ENCODE measurements at places on chromosomes 4 and X.

- no peak for DNase-seq
Observed at GRCh38 chr4:184396570-184397515, 77.5 kb downstream of the IRF2 start.

- DNase-seq, result no peak
Observed at GRCh38 chr4:104625706-104626105, 131.0 kb upstream of the CXXC4 start.

GRCh38 chrX:15188039-15188438 is 81.8 kb downstream of the ASB9 start:
- DNase-seq, result no peak

- DNase-seq, result no peak
Observed at GRCh38 chr4:35900286-35901243, 343.7 kb downstream of the ARAP2 start.

DNA sequence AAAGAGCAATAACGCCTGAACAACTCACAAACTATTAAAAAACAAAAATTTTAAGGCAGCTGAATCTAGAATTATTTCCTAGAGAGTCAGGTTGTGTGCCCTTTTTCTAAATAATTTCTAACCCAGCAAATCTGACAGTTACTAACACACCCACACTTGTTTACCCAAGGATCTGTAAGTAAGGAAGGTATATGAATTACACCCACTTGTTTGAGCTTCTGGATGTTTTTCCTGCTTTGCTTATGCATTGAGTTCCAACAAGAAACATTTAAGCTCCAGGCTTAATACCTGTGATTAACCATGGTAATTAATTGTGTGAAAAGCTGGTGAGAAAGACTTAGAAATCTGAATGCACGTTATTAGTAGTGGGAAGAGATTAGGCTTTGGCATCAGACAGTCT is 1.5 kb downstream of the NIPAL1 start:
- no peak for DNase-seq

GRCh38 chr4:72564184-72564583 is 4.8 kb downstream of the ADAMTS3 start:
- no peak for DNase-seq

DNA sequence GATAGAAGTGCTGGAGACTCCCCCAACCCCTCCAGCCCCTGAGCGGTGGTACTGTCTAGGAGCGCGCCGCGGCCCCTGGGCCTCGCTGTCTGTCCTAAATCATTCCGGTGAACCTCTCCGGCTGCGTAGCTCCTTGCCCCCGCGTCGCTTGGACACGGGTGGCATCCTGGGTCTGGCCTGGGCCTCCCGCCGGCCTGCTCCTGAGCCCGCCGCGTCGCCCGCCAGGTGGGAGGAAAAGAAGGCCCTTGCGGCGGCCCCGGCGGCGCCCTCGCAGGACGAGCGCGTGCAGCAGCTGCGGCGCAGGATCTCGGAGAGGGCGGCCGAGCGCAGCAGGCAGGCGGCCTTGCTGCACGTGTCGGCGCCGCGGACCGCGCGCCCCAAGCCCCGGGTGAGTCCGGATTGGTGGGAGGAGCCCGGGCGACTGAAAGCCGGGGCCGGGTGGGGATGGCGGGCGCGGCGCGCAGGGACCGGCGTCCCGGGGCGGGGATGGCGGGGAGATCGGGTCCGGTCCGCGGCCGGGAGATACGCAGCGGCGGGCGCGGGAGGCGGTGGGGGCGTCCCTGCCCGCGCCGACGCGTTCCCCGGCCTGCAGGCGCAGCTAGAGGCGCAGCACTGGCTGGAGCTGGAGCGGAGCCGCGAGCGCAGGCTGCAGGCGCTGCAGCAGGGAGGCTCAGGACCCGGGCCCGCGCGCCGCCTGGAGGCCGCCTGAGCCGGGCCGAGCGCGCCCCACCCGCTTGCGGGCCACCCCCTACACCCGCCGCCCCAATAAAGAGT is 6.5 kb upstream of the RNF4 start:
- DNase-seq, result no peak

DNA sequence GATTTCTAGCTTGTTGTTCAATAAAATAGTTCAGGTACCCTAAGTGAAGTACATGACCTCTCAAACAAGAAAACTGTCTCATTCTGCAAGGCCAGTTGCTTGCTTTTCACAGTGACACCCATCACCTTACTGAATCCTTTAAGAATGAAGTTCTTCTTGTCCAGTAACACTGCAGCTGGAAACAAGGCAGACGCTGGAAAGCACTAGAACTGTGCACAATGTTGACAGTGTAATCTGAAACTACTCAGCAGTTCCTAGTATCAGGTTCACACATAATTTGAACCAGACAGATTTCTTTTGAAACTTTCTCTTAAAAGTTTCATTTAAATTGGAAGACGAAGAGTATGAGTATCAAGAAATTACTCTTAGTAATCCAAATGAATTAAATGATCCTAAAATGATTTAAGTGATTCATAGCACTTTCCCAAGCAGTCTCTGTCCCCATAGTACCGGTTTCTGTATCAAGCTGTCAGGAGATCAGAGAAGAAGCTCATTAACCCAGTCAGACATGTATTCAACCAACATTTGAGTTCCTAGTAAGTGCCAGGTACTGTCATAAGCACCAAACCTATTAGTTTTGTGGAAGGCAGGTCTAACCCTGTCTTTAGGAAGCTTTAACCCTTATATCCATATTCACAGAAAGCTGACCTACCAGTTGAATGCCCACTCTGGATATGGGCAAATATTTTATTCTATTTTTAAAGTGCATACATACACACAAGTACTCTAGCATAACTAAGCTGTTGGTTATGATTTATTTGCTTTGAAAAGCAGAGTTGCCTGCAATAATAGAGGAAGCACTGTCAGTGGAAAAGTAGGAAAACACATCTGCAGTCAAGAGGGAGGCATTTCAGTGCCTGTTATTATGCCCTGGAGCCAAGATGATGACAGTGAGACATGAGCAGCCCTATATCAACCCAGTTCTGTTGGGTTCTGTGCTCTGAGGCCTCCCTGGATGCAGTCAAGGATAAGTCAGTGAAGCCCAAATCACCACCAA is 63.6 kb downstream of the PALLD start:
- no peak for DNase-seq

DNA sequence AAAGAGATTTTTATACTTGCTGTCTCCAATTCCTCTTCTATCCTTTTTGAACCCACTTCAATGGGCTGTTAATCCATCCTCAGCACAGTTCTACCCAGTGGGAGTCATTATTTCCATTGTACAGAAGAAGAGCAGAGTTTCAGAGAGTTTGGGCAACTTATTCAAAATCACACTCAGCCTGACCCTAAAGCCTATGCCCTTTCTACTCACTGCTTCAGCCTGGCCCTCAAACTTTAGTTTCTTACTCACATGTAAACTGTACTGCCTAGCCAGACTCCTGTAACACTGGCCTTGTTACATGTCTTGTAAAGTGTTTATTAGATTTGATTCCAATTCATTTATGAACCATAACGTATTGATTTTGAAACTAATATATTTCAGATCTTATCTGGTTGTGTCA is 25.1 kb upstream of the USO1 start:
- DNase-seq, result no peak

DNA sequence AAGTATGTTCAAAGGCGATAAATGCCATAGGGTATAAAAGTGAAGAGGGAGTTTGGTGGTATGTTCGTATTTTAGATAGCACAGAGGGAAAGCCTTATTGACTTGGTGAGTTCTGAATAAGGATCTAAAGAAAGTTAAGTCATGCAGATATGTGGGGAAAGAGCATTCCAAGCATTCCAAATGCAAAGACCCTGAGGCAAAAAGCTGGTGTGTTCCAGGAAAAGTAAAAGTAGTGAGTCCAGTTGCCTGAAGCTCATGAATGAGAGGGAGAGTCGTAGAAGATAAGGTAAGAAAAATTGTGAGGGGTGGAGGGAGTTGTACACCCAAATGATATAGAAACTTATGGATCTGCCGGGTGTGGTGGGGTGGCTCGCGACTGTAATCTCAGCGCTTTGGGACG is 426.7 kb downstream of the RPA4 start:
- no peak for DNase-seq

DNA sequence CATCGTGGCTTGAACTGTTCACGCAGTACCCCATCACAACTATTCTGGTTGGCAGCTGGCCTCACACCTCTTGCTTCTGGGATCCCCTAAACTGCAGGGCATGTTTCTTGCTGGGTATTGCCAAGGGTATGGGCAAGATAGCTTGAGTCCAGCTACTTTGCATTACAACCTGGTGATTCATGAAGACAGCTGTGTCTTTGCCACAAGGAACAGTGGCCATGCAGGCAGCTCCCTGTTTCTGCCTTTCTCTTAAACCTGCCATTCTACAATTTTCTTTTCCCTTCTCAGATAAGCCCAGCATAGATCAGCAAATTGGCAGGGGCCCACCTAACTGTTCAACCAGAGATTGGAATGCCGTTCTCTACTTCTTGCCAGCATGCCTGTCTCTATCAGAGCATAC is 42.8 kb downstream of the TENM3 start:
- no peak for DNase-seq

DNA sequence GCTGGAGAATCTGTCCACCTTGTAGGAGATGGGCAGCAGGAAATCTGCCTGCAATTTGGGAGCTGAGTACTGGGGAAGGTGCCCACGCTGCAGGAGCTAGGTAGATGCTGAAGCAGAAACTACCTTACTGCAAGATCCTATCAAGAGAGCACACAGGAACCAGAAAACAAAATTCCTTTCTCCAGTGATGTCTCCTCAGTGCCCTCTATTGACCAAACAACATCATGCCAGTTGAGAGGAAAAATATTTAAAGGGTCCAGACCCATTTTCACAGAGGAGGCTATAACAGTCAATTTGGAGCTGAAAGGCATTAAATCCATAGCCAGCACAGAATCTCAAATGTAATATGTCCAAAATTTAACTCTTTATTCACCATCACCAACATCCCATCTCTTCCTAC is 406.8 kb downstream of the SLITRK2 start:
- no peak for DNase-seq

GRCh38 chr4:139715746-139716391 is 50.2 kb downstream of the MGST2 start:
- no peak for DNase-seq

Data from cortex of kidney (tissue), 1 donor.